GM23248 (cell line): ENCODE measurements at places on chromosomes 6 and 20. TPM values are rescaled to one million over a fixed set of nuclear protein-coding genes. Genes with fewer than 3 reads are reported as not detected.

Gene OTOR
- not detected in 2 replicates for polyA plus RNA-seq

Gene CD93
- polyA plus RNA-seq, result 0.03 TPM in 1 of 2 replicates, not detected in the other

Gene NRN1
- polyA plus RNA-seq, result 50.5 and 51.8 TPM in 2 replicates

Gene SCAF8
- 10.3 and 11.7 TPM in 2 replicates for polyA plus RNA-seq

Gene MUC21
- polyA plus RNA-seq, result not detected in 2 replicates

Gene CCN5
- 20.8 and 23.6 TPM in 2 replicates for polyA plus RNA-seq
